ENCODE measurements at places on chromosomes 5 and 9. TPM values are rescaled to one million over a fixed set of nuclear protein-coding genes. Genes with fewer than 3 reads are reported as not detected.

Gene IFNA21
- total RNA-seq, result not detected

DNA sequence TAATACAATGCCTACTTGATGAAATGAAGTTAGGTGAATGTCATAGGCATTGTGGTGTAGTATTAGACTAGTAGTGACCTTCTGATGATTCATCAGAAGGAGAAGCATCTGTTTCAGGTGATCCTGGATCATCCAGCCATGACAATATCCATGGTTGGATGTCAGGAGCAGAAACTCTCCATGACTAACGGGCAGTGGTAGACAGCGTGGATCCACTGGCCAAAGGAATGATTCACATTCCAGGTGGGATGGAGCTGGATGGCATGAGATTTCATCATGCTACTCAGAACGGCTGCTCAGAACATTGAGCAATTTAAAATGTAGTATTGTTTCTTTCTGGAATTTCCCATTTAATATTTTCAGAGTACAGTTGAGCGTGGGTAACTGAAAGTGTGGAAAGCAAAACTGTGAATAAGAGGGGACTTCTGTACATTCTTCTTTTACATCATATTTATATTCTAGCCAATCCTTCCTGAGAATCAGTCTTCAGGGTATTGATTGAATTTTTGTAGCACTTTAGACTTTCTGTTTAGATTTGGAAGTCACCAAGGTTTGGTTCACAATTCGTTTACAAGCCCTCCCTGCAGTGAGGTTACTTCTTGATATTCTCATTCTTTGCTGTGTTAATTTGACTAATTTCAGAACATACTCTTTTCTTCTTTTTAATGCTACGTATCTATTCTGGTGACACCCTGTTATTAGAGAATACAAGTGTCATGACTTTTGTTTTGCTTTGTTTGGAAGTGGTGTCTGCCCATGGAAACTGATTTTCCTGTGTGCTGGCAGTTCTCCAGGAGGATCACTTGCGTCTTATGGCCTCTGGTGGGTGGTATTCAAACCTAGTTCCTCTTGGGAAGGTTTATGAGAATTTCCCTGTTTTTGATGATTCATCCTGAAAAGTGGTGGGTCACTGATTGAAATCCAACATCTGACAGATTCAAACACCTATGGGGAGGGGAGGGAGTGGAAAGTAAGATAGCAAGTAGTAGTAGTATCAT is 12.2 kb upstream of the CLINT1 start:
- no peaks in the 10 kb centered on the region for H3K4me1 ChIP-seq
- no peak overlapping the region for H3K27ac ChIP-seq
- peaks cover 7% of the 10 kb centered on the region for H3K27me3 ChIP-seq
- no peaks in the 10 kb centered on the region for H3K36me3 ChIP-seq

Gene CCL21
- total RNA-seq, result not detected

DNA sequence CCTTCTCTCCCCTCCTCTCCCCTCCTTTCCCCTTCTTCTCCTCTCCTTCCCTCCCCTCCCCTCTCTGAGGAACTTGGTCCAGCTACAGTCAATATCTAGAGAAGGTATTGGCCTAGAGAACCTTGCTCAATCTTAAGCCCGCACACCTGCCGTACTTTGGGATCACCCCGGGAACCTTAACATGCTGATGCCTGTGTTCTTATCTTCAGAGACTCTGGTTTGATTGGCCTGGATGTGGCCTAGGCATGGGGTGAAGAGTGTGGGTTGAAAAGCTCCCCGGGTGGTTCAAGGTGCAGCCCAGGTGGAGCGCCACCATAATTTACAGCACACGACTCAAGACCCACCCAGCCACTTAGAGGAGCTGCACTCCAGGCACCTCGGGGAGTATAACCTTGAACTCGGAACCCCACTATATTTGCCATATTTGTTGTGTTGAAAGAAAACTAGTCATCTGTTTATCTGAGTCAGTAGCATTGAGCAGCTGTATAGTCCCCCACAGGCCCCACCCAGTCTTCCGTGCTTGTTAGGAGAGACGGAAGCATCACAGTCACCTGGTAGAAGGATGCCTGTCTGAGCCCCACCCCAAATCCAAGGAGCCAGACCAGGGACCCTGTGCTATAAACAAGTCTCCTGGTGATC is 14.4 kb upstream of the PHF19 start:
- H3K36me3 ChIP-seq, result no peaks in the 10 kb centered on the region
- no peak overlapping the region for H3K4me3 ChIP-seq
- H3K4me1 ChIP-seq, result peaks cover 10% of the 10 kb centered on the region
- no peak overlapping the region for H3K27ac ChIP-seq
- DNase-seq, result no peak

Gene NXNL2
- total RNA-seq, result not detected

DNA sequence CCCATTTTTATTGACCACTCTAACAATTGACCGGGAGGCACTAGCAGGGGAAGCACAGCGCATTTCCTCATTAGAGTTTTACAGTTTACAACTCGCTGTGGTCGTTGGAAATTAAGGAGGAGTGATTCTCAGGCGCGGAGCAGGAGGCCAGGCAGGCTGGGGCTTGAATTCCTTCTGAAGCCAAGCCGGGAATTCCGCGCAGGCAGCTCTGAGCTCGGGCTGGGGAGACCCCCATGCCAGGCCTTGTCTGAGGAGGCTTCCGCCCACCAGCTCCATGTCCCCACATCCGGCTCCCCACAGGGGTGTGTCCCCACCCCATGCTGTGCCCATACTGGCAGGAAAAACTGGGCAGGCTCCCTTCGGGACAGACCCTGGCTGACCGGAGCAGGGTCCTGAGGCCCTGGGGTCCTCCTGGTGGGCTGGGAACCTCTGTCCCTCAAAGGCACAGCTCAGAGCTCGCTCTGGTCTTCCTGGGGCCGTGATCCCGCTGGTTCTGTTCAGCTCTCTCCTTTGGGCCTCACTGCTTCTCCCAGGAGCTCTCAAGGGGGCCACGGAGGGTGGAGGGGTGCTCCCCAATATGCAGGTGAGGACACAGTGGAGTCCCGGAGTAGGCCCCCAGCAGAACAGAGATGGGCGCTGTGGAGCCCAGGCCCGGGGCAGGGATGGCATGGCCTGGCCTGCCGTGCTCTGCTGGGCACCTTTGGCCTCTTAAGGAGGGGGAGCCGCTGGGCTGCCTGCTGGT is 1.3 kb upstream of the NRARP start:
- H3K36me3 ChIP-seq, result peaks cover 4% of the 10 kb centered on the region
- H3K4me3 ChIP-seq, result peak overlapping the region; percentile 64
- H3K27ac ChIP-seq, result peak overlapping the region; percentile 43
- peaks cover 40% of the 10 kb centered on the region for H3K4me1 ChIP-seq
- peaks cover 20% of the 10 kb centered on the region for H3K27me3 ChIP-seq
- DNase-seq, result no peak

Gene NFIL3
- 16.8 TPM for total RNA-seq

DNA sequence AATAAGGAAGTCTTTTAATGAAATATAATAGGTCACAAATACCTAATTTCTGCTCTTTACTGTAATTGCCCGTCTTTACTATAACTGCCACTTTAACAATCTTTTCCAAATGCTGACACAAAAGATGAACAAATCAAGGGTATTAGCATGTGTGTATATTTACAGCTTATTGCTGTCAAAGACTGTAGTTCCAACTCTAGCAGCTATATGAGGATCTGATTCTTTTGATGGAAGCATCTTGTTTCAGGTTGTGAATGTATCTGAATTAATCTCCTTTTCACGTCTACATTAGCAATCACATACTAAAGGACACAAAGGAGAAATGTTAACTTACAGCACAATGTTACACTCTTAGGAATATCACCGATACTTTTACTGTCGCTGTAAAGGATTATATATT is 27.9 kb downstream of the RFX3 start:
- H3K27me3 ChIP-seq, result no peaks in the 10 kb centered on the region
- H3K4me1 ChIP-seq, result peaks cover 64% of the 10 kb centered on the region
- peak overlapping the region; percentile 93 for H3K27ac ChIP-seq
- H3K36me3 ChIP-seq, result peaks cover 9% of the 10 kb centered on the region

Gene DAPK1
- total RNA-seq, result 64.1 TPM

Gene ECSCR
- not detected for total RNA-seq

DNA sequence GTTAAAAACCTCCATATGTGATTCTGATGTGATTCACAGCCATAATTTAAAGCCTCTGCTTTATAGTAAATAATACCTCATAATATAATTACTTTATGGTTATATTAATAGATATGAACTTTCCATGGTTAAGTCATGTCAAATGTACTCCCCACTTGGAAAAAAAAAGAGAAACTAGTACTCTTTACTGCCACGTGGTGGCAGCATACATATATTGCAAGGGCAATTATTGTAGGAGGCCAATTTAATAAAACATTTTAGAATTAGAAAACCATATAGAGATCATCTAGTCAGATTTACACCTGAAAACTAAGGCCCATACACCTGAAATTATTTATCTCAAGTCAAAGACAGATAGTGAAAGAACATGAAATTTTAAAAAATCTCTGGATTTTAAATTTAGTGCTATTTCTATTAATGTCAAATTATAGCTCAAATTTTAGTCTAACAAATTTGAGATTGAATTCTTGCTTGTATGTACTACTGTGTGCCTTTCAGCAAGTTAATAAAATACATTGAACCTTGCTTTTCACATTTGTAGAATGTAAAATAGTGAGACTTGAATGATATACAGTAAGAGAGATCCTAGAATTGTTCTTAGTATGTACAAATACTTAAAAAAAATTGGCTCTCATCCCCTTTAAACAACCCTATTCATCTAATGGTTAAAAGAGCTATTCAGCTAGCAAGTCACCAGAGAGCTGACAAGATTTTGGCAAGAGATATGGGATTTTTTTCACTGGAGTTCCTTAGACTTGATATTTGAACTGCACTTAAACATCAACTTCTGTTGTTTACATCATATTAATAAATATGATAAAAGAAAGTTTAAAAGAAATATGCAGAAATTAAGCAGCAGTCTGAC is 603.8 kb downstream of the TLE4 start:
- peak; percentile 9 for DNase-seq
- peaks cover 7% of the 10 kb centered on the region for H3K4me1 ChIP-seq
- no peaks in the 10 kb centered on the region for H3K27me3 ChIP-seq
- no peak overlapping the region for H3K27ac ChIP-seq

Gene SPINK1
- not detected for total RNA-seq

- H3K27ac ChIP-seq, result no peak overlapping the region
- H3K36me3 ChIP-seq, result no peaks in the 10 kb centered on the region
- no peak for DNase-seq
- H3K4me3 ChIP-seq, result no peak overlapping the region
Measured at GRCh38 chr5:122111460-122111859, 17.9 kb upstream of the ZNF474 start.

DNA sequence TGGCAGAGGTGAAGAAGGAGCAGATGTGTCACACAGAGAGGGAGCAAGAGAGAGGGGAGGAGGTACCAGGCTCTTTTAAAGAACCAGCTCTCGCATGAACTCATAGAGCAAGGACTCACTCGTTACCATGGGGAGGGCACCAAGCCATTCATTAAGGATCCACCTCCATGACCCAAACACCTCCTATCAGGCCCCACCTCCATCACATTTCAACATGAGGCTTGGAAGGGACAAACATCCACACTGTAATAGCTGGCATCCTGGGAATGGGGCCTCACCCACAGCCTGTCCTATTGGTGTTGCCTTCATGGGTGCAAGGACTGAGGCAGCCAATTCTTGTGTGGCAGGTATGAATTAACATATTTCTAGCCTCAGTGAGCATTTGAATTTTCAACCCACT is 11.6 kb upstream of the TNFAIP8 start:
- no peak overlapping the region for H3K27ac ChIP-seq
- no peak for DNase-seq
- no peaks in the 10 kb centered on the region for H3K27me3 ChIP-seq
- peaks cover 12% of the 10 kb centered on the region for H3K4me1 ChIP-seq
- H3K36me3 ChIP-seq, result no peaks in the 10 kb centered on the region

DNA sequence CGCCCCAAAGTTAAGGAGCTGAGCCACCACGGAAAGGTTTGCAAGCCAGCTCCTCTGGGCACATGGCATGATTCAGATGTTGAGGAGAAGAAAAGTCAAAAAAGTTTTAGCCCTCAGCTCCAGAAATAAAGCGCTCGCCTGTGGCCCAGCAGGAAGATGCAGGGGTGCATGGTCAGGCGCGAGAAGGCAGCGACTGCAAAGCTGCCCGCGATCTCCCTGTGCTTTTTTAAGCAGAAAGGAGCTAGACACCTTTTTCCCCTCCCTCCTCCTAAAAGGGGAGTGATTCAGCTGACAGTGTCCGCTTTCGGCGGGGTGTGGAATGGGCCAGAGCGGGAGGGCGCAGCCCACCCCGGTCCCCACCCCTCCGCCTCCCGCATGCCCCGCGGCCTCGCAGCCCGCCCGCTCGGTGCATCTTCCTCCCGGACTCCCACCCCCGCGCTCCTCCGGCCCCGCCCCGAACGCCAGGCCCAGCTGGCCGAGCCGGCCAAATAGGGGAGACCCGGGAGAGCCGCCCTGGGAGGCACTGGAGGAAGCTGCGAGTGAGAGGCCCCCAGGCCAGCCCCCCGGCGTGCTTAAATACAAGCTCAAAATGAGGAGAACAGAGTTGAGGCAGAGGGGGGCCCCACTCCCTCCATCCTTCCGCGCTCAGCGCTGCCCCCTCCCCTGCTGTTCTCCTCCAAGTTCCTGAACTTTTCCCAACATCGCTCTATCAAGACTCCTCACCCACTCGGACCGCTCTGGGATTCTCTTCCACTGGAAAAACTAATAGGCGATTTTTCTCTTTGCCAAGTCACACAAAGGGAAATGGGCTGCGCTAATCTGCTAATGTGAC is at the start of gene ADAMTS12:
Gene ADAMTS12, minus strand, starts transcription at position 203 of the 832 bp plus-strand sequence. Its CDS starts 134 bp downstream, at position 69.
- peak within 1 kb of the TSS; percentile 89 for H3K4me3 ChIP-seq
- no peaks in the 10 kb centered on the region for H3K36me3 ChIP-seq

Gene ZNF658
- total RNA-seq, result 8.0 TPM

GRCh38 chr5:176787676-176788075 is 22.7 kb upstream of the UNC5A start:
- H3K4me1 ChIP-seq, result no peaks in the 10 kb centered on the region
- no peak overlapping the region for H3K27ac ChIP-seq
- H3K36me3 ChIP-seq, result no peaks in the 10 kb centered on the region
- no peak overlapping the region for H3K4me3 ChIP-seq

- H3K27me3 ChIP-seq, result no peaks in the 10 kb centered on the region
- no peak overlapping the region for H3K4me3 ChIP-seq
- no peaks in the 10 kb centered on the region for H3K4me1 ChIP-seq
- no peak overlapping the region for H3K27ac ChIP-seq
Measured at GRCh38 chr5:37860206-37860605, 20.4 kb upstream of the GDNF start.

DNA sequence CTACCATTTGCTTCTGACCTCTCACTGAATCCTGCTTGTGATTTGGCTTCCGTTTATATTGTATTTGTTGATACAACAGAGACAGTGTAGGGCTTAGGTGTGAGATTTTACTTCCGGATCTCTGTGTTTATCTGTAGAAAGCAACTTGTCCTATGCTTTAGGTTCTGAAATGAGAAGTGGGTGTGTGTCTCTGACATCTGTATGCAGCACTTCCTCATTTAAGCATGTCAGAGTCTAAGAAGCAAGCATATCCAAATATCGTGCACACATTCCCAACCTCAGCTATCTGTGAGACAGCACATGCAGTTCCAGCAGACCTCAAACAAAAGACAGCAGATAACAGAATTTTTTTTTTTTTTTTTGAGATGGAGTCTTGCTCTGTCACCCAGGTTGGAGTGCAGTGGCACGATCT is 16.3 kb downstream of the KLF9 start:
- no peak overlapping the region for H3K27ac ChIP-seq
- no peaks in the 10 kb centered on the region for H3K27me3 ChIP-seq
- no peak for DNase-seq
- no peaks in the 10 kb centered on the region for H3K36me3 ChIP-seq
- no peak overlapping the region for H3K4me3 ChIP-seq
- H3K4me1 ChIP-seq, result no peaks in the 10 kb centered on the region

All from neural crest cell (in vitro differentiated cells).